ENCODE measurements at places on chromosomes 6 and 20.
A peak's percentile ranks its signal among the peaks of the same experiment; 100 is the strongest.

DNA sequence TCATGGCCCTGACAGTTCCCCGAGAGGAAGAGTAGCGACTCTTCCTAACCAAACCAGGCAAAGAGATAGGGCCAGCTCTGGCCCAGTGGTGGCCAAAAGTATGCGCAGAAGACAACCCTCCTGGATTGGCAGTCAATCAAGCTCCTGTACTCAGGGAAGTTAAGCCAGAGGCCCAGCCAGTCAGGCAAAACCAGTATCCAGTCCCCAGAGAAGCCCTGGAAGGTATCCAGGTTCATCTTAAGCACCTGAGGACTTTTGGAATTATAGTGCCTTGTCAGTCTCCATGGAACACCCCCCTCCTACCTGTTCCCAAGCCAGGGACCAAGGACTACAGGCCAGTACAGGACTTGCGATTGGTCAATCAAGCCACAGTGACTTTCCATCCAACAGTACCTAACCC lies 298.3 kb downstream of the RNGTT start:
- DNase-seq = no peak

GRCh38 chr20:48163505-48163904 lies 378.2 kb upstream of the SULF2 start:
- no peak for DNase-seq

- peak; percentile 57 for DNase-seq
These were observed 2.1 kb upstream of the PERP start for GRCh38 chr6:138109042-138109997.

- no peak for DNase-seq
These were observed 43.2 kb upstream of the PLCB4 start for GRCh38 chr20:9025643-9026042.

GRCh38 chr6:24154121-24154520 lies 28.1 kb downstream of the NRSN1 start:
- no peak for DNase-seq

GRCh38 chr6:8100159-8100854 lies 2.0 kb downstream of the EEF1E1 start:
- no peak for DNase-seq

DNA sequence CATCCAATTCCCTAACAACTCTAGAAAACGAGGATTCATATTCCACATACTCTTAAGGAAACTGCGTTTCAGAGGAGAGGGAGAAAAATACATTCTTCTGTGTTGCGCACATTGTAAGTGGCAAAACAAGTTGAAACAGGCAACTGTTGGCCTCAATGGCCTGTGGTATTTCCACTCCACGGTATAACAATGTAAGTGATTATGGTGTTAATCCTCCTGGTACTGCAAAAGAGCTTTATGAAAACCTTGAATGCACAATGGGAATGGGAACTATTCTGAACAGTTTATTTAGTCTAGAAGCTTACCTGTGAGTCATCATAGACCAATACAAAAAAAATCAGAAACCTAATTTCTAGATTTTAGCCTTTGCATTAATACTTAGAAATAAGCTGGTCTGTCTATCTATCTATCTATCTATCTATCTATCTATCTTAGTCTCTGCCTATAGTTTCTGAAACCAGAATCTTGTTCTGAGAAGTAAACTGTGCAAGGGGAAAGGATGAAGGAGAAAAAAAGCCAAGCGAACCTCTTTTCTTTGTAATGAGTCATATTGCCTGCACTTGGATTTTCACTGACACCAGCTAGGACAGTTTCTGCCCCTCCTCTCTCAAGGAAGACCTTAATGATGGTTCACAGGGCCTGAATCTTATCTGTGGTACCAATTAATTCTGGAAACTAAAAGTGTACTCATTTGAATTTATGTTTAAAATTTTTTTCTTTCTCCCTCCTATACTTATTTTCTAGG lies 101.5 kb downstream of the RNF144B start:
- no peak for DNase-seq

- DNase-seq = no peak
These were observed 3.4 kb upstream of the MICAL1 start for GRCh38 chr6:109458774-109459531.

GRCh38 chr20:41692479-41693135 lies 74.4 kb upstream of the CHD6 start:
- peak; percentile 60 for DNase-seq

DNA sequence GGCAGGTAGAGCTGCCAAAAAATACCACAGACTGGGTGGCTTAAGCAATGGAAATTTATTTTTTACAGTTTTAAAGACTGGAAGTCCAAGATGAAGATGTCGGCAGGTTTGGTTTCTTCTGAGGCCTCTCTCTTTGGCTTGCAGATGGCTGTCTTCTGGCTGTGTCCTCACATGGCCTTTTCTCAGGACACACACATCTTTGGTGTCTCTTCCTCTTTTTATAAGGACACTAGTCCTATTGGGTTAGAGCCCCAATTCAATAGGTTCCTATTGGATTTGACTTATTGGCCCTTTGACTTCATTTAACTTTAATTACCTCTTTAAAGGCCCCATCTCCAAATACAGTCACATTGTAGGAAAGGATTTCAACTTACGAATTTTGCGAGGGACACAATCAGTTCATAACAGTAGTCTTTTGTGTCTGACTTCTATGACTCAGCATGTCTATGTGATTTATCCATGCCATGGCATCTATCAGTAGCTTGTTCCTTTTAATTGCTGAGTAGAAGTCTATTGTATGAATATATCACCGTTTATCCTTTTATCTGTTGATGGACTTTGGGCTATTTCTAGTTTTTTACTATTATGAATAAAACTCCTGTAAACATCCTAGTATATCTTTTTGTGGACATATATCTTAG lies 11.0 kb upstream of the TCP11 start:
- DNase-seq = no peak

GRCh38 chr6:169153401-169153800 lies 100.2 kb downstream of the THBS2 start:
- DNase-seq = no peak

- DNase-seq = no peak
These were observed 155.5 kb upstream of the RNF24 start for GRCh38 chr20:4170621-4171537.

DNA sequence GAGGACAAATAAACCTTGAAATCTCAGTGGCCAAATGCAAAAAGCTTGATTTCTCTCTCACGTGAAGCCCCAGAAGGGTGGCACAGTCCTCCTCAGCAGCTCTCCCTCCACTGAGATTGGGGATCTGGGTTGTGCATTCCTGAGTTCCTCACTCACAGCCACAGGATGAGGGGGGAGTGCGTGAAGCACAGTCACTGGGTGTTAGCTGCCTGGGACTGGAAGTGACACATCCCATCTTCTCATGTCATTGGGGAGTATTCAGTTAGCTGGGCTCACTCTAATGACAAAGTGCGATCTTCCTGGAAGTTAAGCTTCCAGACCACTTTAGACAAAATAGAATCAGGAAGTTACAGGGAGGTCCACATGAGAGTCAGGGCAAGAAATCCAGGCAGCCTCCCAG lies 192.2 kb upstream of the LRFN2 start:
- DNase-seq = no peak

DNA sequence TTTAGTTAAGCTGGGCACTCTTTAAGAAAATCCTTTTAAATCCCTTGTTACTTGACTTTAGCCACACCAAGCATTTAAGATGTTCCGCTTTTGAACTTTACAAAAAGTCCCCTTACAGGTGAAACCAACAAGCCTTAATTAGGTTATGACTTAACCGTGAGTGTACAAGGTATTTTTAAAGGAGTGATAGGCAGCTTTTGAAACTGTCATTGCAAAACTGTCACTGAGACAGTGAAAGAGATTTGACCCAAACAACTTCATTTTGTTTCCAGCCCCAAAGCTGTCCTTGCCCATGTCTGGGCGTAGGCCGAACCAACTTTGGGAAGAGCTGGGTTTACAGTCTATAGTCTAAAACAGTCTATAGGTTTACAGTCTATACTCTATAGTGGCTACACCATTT lies 305.4 kb downstream of the FARS2 start:
- DNase-seq = no peak

GRCh38 chr20:1450926-1451491 lies 15.6 kb downstream of the NSFL1C start:
- no peak for DNase-seq

GRCh38 chr6:53802582-53802981 lies 7.8 kb downstream of the LRRC1 start:
- no peak for DNase-seq

DNA sequence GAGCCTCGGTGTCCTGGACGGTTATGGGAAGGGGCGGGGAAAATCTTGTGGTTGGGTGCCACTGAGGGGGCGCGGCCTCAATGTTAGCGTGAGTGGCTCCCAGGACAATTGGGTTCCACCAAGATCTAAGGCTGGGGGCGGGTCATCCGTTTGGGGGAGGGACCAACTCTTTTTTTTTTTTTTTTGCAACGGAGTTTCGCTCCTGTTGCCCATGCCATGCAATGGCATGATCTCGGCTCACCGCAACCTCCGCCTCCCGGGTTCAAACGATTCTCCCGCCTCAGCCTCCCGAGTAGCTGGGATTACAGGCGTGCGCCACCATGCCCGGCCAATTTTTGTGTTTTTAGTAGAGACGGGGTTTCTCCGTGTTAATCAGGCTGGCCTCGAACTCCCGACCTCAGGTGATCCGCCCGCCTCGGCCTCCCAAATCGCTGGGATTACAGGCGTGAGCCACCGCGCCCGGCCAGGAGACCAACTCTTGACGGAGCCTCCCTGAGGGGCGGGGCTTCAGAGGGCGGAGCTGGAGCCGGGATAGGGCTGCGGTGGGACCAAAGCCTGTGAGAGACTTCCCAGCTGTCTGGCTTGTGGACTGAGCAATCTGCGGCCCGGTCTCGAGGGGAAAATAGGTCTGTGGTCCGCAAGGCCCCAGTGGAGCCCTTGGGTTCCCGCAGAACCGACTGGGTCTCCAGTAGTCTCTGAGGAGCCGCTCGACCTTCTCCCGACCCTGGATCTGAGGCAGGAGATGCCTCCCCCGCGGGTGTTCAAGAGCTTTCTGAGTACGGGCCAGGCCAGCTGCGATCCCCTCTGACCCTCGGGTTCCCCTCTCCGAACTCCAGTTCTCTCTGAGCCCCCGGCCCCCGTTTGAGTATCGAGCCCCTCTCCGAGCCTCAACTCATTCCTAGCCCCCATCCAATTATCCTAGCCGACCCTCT lies 1.1 kb downstream of the SPAG4 start:
- peak; percentile 61 for DNase-seq

GRCh38 chr6:156839591-156840001 lies 62.4 kb downstream of the ARID1B start:
- DNase-seq = no peak

DNA sequence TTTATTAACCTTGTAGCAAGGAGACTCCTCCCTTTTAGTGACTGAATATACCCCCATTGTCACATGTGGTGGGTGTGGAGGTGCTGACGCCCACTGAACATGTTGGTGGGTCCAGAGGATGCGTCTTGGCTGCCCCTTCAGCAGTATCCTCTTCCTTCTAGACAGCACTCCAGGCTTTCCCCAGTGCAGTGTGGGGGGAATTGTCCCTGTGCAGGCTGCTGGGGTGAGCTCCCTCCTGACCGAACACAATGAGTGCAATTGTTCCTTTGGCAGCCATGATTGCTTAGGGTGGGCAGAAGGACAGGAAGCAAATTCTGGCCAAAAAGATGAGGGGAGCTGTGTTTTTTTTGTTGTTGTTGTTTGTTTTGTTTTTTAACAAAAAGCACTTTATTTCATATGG lies 209.3 kb upstream of the PDE10A start:
- no peak for DNase-seq

GRCh38 chr6:166813461-166813860 lies 142.9 kb downstream of the RNASET2 start:
- DNase-seq = no peak

DNA sequence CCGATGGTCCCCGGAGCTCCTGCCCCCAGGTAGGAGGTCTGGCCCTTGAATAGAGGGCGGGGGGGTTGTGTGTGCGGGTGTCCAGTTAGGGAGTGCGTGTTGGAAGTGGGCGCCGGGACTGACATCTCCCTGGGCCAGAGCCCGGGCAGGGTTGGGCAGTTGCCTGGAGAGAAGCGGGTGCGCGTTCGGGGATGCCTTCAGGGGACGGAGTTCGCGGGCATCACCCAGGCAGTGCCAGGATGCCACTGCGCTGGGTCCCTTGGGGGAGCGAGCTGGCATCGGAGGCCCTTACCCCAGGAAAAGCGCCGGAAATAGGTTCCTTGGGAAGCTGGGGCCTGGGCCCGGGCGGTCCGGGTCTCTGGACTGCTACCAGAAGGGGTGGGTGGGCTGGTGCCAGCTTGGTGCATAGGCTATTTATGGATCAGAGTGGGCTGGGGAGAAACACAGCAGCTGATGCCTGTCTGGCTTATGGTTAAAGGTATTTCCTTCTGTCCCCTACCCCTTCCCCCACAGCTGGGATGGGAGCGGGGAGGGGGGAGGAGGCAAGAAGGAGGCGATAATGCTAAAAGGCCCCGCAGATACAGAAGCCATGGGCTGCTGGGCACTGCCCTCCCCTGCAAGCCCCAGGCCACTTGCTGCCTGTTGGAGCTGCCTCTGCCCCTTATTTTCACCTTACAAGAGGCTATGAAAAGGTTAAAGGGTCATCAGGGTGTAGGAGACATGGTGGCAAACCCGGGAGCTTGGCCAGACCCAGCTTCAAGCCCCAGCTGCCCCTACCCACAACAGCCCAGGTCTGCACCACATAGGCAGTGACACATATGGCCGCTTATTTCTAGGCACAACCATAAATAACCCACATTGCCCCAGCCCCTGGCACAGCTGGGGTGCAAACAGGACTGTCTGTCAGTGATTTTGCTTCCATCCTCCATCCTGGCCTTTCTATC lies 638 bp downstream of the PACSIN1 start:
- no peak for DNase-seq

DNA sequence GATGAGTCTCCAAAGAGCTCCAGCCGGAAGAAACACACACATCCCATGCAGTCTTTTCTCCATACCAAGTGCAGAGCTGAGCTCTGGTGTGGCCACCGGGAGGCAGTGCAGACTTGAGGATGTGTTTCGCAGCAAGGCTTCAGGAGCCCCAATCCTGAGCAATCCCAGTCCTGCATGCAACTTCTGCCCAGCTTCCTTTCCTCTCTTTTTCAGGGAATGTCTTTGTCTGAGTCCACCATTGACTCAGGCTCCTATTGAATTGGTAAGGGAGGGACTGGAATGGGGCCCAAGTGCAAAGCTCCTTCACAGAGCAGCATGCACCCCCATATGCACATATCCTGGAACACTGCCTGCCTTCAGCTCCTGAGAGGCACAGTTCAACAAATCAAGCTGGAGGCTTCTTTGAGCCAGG lies 50.5 kb upstream of the ASIP start:
- peak; percentile 30 for DNase-seq
